Activated CD8-positive, alpha-beta T cell treated with anti-CD3 and anti-CD28 coated beads, Interleukin-2, amount 10 ng/mL, durations not matched to agents 7 days and 5 days (primary cell): ENCODE measurements at places on chromosomes 12 and 14. TPM values are rescaled to one million over a fixed set of nuclear protein-coding genes. Genes with fewer than 3 reads are reported as not detected.

- no peak for DNase-seq
Observed at GRCh38 chr12:95505039-95505438, 31.1 kb downstream of the METAP2 start.

DNA sequence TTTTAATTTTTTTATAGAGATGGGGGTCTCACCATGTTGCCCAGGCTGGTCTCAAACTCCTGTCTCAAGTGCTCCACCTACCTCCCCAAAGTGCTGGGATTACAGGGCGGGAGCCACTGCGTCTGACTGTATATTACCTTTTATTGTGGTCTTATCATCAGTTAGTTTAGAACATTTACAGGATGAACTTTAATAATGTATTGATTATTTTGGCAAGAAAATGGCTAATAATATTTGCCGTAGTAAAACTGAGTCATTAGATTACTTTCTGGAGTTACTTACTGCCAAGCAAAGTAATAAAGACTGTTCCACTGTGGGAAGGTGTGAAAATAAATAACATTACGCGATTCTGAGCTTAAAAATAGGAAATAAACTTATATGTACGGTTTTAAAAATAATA lies 21.9 kb upstream of the KDM2B start:
- no peak for DNase-seq

DNA sequence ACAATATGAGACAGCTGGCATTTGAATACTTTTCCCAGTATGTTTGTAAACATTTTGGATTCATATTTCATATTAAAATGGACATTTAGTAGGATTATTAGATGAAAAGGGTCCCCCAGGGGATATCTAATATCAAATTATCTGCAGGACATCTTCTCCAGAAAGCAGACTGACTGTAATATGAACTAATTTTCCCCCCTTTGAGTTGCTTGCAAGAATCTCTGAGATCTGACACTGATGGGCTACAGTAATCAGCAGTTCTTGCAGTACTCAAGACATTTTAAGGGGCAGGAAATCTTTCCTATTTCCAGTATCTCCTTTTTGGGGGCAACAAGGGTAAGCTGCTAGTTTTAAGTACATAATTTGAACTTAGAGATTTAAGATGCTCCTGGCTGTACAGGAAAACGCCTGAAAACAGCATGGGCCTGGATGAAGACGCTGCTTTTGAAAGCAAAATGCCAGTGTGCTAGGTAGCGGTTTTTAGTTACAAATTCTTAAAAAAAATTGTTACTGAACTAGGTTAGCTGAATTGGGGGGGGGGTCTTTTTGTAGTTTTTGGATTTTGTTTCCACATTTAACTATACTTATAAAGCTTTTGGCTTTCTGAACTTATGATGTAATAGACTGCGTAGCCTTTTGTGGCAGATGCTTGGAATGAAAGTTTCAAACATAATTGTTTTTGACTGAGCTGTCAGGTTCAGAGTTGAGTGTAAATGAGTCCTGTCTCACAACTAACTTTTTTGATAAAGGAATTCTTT lies 2.2 kb downstream of the FRMD6 start:
- DNase-seq, result no peak

DNA sequence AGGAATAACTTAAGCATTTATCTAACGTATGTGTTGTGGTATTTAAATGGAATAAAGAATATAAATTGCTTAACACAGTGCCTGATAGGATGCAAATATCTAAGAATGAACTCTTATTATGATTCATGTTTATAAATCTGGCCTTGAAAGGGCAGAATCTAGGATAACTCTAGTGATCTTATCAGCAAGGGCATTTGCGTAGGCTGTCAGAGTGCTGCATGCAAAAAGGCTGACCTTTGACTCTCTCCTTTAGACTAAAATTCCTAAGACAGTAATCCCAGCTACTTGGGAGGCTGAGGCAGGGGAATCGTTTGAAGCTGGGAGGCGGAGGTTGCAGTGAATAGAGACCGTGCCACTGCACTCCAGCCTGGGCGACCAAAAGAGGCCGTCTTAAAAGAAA lies 31.3 kb upstream of the ANP32D start:
- DNase-seq, result no peak

DNA sequence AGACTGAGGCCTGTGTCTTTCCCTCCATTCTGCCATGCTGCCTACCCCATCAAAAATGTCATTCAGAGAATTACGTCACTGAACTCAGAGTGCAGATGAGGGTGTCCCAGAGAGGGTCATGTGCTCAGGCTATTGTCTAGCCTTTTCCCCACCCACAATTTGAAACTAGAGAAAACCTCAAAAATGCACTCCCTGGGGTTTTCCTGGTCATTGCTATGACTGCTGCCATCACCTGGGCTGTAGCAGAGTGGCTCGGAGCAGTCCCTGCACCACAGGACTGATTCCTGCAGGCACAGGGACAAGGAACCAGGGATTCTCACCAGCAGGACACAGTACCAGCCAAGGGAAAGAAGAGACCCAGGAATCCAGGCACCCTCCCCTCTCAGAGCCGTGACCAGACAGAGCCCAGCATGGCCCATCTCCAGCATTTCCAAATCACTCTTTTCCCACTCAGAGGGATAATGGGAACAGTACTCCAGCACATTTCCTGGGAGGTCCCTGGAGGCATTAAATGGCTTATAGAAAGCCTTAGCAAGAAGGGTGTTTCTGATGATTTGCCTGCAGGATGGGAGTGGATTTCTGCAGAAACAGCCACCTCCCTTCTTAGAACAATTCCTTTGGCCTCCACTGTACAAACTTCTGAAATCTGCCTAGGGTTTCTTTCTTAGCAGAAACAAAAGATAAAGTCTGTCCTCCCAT lies 45.9 kb downstream of the VWF start:
- no peak for DNase-seq

DNA sequence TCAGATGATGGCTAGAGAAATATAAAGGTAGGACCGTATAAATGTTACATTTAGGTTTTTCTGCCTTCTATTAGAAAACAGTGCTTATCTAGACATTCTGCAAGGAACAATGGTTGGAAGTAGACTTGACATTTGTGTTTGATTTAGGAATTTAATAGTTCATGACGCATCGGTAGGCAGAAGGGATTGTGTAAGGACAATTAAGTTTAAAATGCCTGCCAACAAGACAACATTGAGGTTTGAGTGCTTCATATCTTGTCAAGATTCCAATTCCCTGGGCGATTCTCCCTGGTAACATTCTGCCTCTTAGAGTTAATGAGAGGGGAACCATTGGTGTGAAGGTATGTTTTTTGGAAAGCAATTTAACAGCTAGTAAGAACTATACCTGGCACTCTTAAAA lies 186.8 kb upstream of the RBM19 start:
- DNase-seq, result no peak

GRCh38 chr12:131919366-131920156 lies 9.5 kb upstream of the PUS1 start:
- no peak for DNase-seq

- DNase-seq, result no peak
Observed at GRCh38 chr14:73833034-73833433, 18.6 kb upstream of the PTGR2 start.

- DNase-seq, result no peak
Observed at GRCh38 chr12:62098132-62098531, 162.1 kb upstream of the USP15 start.

GRCh38 chr12:129532707-129533499 lies 370.9 kb downstream of the TMEM132D start:
- no peak for DNase-seq

DNA sequence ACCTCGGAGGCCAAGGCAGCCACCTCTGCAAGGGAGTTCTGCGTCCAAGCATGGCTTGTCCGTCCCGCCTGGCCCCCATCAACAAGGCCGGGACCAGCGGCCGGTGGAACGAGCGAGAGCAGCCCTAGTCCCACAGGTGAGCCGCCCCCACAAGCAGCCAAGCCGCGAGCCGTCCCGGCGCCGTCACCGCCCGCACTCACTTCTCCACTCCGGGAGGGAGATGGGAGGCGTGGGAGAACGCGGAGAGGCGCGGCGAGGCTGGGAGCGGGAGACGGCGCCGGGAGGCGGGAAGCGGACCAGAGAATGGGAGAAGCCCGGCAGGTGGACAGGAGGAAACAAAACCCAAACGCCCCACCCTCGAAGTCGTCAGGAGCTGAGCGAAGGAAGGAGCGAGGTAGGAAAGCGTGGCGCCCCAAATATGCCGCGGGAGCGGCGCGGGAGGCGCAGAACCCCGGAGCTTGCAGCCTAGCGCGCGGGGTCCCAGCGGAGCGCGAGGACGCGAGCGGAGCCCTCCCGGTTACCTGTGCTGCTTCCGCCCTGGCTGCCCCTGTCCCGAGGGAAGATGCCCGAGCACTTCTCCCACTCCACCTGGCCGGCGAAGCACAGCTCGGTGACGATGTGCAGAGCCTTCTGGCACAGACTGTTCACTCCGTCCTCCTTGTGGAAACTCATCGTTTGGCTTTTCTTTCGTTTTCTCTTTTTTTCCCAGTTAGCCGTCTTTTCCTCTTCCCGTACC lies 600 bp downstream of the SYT10 start:
- no peak for DNase-seq

DNA sequence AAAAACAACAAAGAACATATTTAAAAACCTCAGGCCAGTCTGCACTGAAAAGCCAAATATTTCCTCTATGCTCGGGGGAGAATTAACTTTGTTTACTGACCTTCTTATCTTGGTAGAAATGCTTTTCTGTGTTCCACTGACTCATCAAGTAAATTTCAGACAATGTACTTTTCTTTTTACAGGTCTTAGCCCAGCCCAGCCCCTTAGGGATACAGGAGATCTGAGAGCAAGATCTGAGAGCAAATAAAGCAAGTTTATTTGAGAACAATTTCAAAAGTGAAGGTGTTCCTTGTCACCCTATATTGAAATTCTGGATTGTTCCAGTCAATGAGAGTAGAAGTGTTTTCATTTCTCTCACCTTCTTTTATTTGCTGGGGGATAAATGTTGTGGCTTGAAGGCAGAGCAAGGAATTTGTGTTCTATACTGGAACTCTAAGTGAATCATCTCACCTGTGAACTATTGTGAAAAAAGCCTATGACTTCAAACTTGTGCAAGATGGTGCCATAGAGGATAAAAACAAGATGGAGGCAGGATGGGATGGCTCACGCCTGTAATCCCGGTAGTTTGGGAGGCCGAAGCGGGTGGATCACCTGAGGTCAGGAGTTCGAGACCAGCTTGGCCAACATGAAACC lies 7.9 kb upstream of the GPRC5A start:
- no peak for DNase-seq

DNA sequence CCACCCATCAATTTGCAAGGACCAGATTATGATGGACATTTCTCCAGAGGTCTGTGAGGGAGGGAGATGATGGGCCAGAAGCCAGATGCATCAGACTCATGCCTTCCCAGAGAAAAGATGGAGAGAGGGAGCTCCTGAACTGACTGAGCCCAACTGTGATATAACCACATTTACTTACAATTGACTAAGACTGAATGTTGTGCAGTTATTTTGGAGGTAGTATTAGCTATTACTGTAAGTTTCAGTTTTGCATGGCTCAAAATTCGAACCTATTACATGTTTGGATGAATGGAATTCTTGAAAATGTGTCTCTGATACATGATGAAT lies 211.1 kb upstream of the SFSWAP start:
- no peak for DNase-seq

DNA sequence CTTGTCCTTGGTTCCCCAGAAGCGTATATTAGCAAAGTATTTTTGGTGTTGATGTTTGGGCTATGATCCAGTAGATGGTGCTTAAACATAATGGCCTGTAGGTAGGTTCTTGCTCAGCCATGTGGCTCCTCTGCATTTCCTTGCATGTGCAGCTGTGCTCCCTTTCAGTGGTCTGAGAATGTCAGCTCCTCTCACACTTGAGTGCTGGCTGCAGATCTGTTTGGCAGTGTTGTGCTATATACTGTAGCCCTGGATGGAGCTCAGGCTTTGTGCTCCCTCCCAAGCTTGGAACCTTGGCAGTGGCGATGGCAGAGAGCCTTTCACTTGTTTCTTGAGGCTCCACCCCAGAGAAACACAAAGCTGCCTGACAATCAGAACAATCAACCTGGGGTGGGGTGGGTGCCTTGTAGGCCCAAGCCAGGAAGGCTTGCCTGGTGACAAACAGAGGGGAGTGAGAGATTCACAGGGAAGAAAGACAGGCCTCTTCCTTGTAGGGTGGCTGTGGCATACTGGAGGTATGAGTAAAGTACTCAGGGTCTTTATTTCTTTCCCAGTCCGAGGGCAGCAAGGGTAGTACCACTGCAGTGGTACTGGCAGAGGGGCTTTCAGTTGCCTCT lies 255.3 kb downstream of the RAD51B start:
- no peak for DNase-seq

GRCh38 chr14:37901978-37902377 lies 305.7 kb upstream of the SSTR1 start:
- DNase-seq, result no peak

- no peak for DNase-seq
Observed at GRCh38 chr12:113276946-113277500, 55.8 kb downstream of the TPCN1 start.

- DNase-seq, result no peak
Observed at GRCh38 chr14:64249363-64249762, 44.8 kb downstream of the ESR2 start.

GRCh38 chr12:79673354-79673753 lies 17.4 kb downstream of the PAWR start:
- DNase-seq, result no peak

GRCh38 chr14:80695869-80696268 lies 245.7 kb downstream of the CEP128 start:
- no peak for DNase-seq

- DNase-seq, result no peak
Observed at GRCh38 chr12:75994069-75994740, 37.4 kb downstream of the PHLDA1 start.

DNA sequence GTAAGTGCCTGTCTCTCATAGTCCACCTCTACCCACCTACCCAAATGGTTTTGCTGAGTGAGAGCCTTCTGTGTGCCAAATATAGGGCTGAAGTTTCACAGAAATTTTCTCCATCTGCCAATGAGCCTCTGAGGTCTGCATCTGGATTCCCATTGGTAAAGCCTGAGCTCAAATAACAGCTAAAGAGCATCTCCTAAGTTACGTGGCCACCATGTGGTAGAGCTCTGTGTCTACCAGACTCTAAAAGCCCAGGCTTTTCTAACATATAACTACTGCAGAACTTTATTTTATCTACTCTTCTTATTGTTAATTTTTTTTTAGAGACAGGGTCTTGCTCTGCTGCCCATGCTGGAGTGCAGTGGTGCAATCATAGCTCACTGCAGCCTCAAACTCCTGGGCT lies 16.0 kb downstream of the AMDHD1 start:
- no peak for DNase-seq

DNA sequence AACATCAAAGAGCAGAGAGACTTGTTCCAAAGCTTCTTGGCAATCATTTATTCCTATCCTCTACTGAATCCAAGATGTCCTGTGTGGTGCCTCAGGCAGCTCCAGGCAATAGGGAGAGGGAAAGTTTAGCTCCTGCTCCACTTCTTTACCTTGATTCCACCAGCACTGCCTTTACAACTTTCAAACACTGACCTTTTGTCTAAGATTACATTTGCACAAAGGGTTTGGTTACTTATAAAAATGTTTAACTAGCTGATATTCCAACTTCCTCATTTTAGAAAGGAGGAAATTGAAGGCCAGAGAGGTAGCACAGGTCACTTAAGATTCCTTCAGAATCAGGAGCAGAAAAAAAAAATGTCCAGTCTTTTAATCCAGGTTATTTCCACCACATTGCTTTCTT lies 192.7 kb downstream of the BTG1 start:
- DNase-seq, result no peak

GRCh38 chr12:85617307-85618091 lies 218.7 kb downstream of the RASSF9 start:
- DNase-seq, result no peak

Gene KRT77
- not detected for total RNA-seq

Gene ACSS3
- total RNA-seq, result not detected

Gene OR4N2
- not detected for total RNA-seq

Gene GOLT1B
- 37.5 TPM for total RNA-seq

Gene TEAD4
- total RNA-seq, result 0.44 TPM

Gene CEBPE
- total RNA-seq, result 0.92 TPM

Gene APOF
- total RNA-seq, result not detected
